Fibroblast of skin of back (primary cell): ENCODE measurements at places on chromosomes 5 and 9.

DNA sequence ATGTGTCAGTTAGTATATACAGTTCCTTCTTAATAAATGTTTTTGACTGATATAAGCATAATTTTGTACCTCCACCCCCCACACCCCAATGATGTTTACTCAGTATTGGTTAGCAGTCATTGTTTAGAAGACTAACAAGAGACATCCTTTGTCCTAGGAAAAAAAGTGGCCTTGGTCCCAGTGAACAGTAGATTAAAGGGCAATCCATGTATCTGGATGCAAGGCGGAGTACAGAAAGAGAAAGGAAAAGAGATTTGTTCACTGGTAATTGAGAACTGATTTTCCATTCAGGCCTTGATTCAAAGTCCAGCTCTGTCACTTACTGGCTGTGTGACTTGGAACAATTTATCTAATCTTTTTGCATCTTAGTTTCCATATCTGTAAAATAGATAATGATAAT, 4.6 kb downstream of the RALGPS1 start:
- DNase-seq: no peak

- DNase-seq: peak; percentile 27
These were observed 56.1 kb upstream of the PHYKPL start for GRCh38 chr5:178288401-178289368.

DNA sequence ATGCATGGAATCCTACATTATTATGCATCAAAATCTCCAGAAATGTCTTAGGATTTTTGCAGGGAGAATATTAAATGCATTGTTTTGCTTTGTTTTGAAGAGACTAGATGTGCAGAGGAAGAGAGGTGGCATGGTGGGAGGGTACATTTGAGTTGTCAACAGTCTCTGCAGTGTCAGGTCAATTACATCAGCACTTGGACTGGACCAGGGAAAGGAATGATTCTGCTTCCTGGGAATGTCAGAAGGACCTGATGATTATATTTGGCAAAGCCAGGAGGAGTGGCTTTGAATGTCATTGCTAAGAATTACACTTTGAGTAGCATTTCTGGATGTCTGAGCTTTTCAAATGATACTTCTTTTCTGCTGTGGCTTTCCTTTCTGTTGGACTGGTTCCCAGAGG, 17.5 kb upstream of the TMEFF1 start:
- peak; percentile 57 for DNase-seq

- DNase-seq: no peak
These were observed 47.7 kb upstream of the TCERG1 start for GRCh38 chr5:146399481-146399880.

DNA sequence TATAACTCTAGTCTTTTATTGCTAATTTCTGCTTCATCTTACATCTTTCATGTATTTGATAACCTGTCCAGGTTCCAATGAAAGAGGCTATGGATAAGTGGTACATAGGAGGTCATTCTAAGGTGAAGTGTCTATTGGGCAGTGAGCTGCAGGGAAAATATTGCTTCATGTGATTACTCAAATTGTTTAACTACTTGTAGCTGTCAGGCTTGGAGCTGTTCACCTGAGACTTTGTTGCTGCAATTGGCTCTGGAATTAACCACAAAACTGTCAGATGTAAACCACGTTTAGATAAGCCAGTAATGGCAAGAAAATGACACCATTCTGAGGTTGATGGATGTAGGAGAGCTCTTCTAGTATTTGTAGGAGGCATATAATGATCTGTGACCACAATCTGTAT, 26.0 kb downstream of the ADAMTSL1 start:
- DNase-seq: no peak

- DNase-seq: no peak
These were observed 12.0 kb upstream of the IFNA1 start for GRCh38 chr9:21428235-21428634.

- DNase-seq: no peak
These were observed 85.4 kb downstream of the ANKRD55 start for GRCh38 chr5:56147659-56148230.

DNA sequence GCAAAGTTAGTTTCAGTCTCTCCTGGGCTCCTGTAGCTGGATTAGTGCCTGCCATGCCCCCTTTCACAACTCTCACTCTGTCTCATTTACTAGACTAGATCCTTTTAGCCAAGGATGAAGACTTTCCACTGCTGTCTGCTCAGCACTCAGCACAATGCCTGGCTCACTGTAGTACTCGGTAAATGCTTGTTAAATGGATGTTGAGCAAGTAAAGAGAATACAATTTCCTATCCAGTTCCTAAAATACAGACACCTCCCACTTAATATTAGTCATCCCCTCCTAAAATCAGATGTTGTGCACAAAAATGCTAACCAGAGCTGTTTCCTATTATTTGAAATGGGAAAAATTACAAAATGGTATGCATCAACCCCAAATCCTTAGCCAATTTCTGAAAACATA, 195.8 kb downstream of the SREK1 start:
- no peak for DNase-seq

DNA sequence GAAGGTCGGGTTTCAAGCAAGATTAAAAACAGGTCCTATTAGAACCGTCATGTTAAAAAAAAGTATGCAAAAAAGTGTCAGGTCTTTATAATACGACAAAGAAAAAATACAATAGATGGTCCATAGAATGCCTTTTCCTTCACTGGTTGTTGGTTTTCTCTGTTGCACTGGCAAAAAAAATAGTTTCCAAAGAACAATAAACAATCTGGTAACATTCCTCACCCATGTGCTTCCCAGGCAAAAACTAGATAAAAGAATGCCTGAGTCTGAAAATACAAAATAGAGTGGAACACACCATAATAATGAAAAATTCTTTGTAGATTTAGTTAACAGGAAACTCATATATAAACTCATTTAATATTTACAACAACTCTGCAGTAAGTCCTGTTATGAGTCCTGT, 590.0 kb upstream of the DMAC1 start:
- DNase-seq: peak; percentile 13

- DNase-seq: no peak
These were observed 223.6 kb downstream of the AOPEP start for GRCh38 chr9:94950040-94950578.

DNA sequence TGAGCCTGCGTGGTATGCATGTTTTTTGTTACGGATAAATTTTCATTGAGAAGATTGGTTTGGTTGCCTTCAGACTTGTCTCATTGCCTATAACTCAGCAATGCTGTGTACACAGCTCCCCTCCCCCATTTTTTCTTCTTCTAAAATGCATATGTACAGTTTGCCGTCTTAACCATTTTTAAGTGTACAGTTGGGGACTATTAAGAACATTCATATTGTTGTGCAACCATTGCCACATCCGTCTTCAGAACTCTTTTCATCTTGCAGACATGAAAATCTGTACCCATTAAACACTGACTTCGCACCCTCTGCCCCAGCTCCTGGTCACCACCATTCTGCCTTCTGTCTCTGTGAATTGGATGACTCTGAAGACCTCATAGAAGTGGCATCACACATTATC, 6.2 kb downstream of the EXOC3 start:
- no peak for DNase-seq

- peak; percentile 98 for DNase-seq
These were observed 16.9 kb upstream of the COL5A1 start for GRCh38 chr9:134624621-134625181.

GRCh38 chr5:146758938-146759337, 119.6 kb downstream of the PPP2R2B start:
- DNase-seq: no peak
